ENCODE measurements at places on chromosomes 6 and 20. TPM values are rescaled to one million over a fixed set of nuclear protein-coding genes. Genes with fewer than 3 reads are reported as not detected.

The FAXC gene
- total RNA-seq: 5.9 TPM

The CCM2L gene
- not detected for total RNA-seq

The SUMO4 gene
- total RNA-seq: 0.27 TPM

The SEL1L2 gene
- not detected for total RNA-seq

The PLAGL2 gene
- 4.9 TPM for total RNA-seq

The C6orf118 gene
- not detected for total RNA-seq

The GNAS-AS1 gene
- 5.0 TPM for total RNA-seq

The HLA-DRA gene
- 0.61 TPM for total RNA-seq

The LPA gene
- total RNA-seq: not detected

The ADGRB3 gene
- total RNA-seq: 0.24 TPM

The SAMD5 gene
- 1.3 TPM for total RNA-seq

The GDAP1L1 gene
- not detected for total RNA-seq

The PHF20 gene
- total RNA-seq: 36.7 TPM

The TRAPPC3L gene
- total RNA-seq: 0.06 TPM

The PGC gene
- total RNA-seq: not detected

The SLC22A16 gene
- not detected for total RNA-seq

DNA sequence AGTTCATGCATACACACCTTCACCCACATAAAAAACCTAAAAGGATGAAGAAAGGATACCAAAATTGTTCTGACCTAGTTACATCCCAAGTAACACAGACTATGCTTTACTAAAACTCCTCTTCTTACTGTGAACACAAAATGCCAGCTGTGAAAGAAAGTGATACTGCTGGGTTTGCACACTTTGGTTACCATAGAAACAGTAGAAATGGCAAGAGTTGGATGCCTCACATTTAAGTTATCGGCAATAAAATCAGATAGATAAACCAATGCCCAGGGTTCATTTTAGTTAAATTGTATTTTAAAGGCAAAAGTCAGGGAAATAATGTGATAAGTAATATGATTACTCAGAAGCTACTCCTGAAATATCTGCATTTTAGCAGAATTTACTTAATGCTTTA lies 161.9 kb downstream of the CDK19 start:
- no peak for DNase-seq

GRCh38 chr20:8344106-8344505 lies 212.0 kb downstream of the PLCB1 start:
- DNase-seq: no peak

GRCh38 chr6:41734666-41735426 lies 562 bp downstream of the TFEB start:
- peak; percentile 62 for DNase-seq

GRCh38 chr20:17380801-17381200 lies 150.4 kb downstream of the BFSP1 start:
- no peak for DNase-seq

- DNase-seq: no peak
Observed at GRCh38 chr6:42222448-42222847, 4.8 kb upstream of the MRPS10 start.

- DNase-seq: no peak
Observed at GRCh38 chr6:22146931-22147701, 149.7 kb downstream of the PRL start.

DNA sequence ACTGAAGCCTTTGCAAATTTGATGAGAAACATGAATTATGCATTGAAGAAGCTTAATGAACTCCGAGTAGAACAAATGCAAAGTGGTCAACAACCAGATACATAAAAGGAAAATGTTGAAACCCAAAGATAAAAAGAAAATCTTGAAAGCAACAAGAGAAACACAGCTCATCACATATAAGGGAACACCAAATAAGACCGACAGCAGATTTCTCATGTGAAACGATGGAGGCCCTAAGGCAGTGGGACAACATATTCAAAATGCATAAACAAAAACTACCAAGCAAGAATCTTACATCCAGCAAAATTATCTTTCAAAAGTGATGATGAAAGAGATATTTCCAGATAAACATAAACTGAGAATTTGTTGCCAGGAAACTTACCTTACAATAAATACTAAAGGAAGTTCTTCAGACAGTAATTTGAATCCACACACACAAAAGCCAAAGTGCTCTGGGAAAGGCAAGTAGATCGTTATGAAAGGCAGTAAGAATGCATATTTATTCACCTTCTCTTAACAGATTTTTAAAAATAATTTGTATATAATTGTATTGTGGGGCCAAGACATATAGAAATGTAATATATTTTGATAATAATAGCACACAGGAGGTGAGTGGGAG lies 22.5 kb downstream of the SLC52A3 start:
- DNase-seq: no peak

DNA sequence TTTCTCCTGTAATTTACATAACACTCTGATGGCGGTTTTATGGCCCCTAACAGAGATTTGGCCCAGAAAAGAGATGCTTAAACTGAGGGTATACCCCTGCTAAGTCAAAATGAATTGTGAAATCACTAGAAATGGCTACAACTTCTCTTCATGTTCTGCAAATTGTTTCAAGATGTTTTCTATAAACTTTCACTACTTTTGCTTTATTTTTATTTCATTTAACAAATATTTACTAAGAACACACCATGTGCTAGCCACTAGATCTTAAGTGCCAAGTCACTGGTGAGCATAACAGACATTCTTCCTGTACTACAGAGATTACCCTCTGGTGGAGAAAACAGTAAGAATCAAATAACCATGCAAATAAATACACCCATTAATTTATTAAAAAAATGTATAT lies 87.6 kb downstream of the KCNQ5 start:
- DNase-seq: no peak

DNA sequence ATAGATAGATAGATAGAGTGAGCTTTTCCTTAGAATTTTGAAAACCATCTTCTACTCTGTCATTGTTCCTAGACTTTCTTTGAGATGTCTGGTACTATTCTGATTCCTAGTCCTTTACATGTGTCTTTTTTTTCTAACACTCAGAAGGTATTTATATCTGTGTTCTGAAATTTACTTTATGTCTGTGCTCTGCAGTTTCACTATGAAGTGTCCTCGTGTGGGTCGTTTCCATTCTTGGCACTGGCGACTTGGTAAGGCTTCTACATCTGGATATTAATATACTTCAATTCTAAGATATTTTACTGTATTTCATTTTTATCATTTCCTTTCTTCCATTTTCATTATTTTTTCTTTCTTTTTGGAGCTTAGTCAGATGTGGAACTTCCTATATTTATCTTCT lies 87.0 kb downstream of the FHL5 start:
- DNase-seq: no peak

DNA sequence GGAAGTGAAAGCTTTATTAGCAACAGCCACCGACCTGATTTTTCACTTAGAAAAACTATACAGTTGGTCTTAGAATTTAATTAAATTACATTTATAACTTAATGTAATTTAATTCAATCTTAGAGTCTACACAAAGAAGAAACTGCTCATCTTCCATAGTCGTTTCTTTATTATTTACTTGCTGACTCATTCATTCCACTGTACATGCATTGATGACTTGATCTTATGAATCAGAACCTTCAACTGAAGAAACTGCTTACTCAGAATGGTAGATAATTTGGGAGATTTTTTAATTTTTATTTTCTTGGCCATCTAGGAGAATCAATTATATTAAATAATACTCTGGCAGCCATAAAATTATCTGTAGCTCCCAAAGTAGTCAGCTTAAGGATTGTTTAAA lies 1021.6 kb upstream of the FLRT3 start:
- peak; percentile 45 for DNase-seq

- DNase-seq: no peak
Observed at GRCh38 chr6:158609455-158610155, 34.9 kb downstream of the DYNLT1 start.

DNA sequence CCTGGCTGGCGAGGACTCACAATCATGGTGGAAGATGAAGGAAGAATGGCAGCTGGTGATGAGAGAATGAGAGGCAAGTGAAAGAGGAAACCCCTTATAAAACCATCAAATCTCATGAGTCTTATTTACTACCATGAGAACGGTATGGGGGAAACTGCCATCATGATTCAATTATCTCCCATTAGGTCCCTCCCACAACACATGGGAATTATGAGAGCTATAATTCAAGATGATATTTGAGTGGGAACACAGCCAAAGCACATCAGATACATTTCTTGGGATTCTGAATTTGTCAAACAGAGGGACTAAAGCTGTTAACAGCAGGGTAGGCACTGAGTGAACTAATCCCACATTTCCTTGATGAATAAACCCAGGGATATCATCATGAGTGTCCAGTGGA lies 116.2 kb upstream of the PLCB4 start:
- DNase-seq: no peak

DNA sequence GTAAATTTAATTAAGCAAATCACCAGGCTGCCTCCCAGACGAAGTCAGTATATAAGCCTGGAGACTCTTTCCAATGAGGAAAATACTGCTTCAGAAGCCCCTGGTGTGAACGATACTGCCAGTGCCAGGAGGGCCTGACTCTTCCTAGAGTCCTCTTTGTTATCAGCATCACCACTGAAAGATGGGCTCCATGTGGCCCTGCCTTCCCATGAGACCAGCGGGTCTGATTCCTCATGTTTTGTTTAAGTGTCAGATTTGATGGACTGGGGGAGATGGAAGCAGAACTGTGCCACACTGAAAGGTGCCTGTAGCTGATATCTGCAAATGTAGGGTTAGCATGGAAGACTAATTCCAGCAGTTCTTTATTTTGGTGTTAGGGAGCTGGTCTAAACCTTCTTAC lies 7.9 kb downstream of the NQO2 start:
- no peak for DNase-seq

DNA sequence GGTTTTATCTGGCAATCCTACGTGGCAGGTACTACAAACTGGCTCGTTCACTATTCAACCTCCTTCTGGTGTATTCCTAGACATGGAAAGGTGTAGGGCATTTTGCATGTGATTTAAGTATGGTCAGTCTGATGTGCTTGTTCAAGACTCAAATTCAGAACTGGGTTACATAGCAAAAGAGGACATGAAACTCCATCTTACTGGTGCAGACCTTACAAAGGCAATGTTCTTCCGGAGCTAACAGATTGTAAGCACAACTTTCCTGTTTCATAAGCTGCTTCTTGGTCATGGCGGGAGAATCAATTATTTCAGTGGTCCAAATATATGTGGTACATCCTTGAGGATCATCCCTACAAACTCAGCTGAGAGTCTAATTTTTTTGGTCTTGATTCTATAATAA lies 703.4 kb downstream of the EPM2A start:
- no peak for DNase-seq

DNA sequence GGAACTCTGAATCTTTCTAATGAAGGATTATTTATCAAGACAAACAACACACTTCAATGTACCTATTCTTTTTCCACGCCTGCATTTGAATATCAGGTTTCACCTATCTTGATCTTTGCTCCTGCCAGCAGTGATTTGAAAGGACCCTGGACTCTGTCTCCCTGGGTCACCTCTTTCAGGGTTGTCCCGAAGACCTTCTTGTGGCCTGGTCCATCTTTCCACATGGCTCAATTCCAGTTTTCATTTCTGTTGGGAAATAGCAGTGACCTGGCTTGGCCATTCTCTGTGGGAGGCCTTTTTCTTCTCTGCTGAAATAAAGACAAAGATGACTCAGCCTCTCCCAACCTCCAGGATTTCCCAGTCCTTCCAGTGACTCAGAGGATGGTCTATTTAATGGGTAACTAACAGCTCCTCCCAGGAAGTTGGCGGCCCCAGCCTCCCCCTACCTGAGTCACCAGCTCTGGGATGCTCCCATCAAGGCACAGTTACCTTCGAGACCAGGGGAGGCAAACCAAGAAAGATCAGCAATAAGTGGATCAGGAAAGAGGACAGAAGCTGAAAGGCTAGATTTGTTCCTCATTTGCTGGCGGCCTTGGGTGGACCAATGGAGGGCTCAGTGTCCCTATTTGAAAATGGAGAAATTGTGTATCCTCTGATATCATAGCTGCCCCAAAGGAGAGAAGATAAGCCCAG lies 120.2 kb upstream of the RNF24 start:
- peak; percentile 100 for DNase-seq

- DNase-seq: peak; percentile 95
Observed at GRCh38 chr20:58131551-58132142, 96.8 kb downstream of the ANKRD60 start.

- no peak for DNase-seq
Observed at GRCh38 chr20:4439461-4439860, 282.2 kb upstream of the PRND start.

DNA sequence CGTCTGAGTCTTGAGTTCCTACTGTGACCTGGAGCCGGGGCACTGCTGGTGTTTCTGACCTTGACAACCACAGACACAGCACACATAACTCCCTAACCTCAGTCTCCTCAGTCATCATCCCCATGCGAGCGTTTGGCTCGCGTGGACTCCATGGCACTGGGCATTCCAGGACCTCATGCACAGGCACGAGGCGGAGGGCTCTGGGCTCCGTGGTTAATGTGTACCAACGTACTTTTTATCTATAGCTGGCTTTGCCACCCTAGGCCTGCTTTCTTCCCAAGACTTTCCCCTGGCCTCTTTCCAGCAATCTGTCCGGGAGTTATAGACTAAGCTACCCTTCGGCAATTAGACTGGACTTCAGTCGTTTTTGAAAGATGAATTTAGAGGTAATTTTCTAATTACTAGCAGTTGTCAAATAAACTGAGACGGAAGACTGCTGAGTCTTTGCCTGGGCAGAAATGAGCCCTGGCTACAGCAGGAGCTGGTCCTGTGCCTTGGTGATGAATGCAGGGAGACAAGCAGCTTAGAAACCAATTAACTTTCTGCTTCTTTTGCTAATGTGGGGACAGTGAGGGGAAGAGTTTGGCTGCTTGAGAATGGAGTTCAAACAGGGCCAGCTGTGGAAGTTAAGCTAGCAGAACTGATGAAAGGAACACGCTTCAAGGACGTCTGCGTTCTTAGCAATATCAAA lies 16.1 kb upstream of the CTCFL start:
- DNase-seq: no peak

- DNase-seq: no peak
Observed at GRCh38 chr6:156146891-156147290, 630.3 kb upstream of the ARID1B start.

GRCh38 chr6:94133106-94133505 lies 713.7 kb upstream of the EPHA7 start:
- peak; percentile 35 for DNase-seq

DNA sequence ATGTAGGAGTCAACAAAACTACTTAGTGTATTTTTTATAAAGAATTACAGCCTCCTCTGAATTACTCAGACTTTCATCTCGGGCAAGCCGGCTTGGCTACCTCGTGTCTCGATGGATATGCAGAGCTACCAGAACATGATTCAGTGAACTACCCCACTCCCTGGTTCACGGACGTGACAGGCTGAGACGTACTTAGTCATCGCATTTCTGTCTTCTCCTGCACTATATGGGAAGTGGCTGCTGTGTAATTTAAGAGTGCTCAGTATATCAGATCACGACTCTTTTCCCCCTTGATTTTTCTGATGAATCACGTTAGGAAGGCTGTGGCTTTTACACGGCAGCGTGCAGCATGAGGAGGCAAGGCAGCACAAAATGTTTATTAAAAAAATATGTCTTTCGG lies 302.7 kb upstream of the ZFP64 start:
- peak; percentile 92 for DNase-seq

- DNase-seq: no peak
Observed at GRCh38 chr20:62856931-62857619, 4.5 kb downstream of the TCFL5 start.
